ENCODE measurements at places on chromosomes 13 and 19.

- DNase-seq: peak; percentile 90
These were observed 12.9 kb upstream of the ZNF564 start for GRCh38 chr19:12564016-12564664.

DNA sequence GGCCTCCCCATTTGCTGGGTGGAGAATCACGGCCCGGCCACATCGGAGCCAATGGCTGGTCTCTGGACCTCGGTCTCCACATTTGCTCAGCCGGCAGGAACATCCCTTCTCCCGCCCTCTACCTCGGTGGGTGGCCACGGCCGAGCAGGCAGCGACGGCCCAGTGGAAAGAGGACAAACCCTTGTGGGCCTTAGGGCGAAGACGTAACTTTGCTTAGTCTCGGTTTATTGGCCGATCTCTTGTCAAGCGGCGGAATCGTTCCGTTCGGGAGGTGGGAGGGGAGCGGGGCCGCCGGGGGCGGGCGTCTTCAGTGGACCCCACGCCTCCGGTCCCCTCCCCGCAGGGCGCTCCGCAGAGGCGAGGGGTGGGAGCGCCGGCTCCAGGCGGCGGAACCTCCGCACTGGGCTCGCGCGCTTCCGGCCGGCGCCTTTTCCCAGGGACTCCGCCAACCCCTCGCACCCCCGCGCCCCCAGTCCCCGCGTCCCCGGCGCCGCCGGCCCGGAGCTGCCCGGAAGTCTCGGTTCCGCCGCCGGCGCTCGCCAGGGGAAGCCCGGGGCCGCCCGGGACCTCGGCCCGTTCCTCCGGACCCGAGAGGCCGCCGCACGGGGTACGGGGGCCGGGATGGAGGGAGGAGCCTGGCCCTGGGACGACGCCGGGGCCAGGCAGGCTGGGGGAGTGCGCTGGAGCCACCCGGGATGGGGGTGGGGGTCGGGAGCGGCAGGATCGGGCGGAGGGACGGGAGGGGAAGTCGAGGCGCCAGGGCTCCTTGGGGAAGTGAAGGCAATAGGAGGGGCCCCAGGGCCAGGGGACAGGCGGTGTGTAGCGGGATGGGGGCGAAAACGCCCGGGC lies at the start of gene ZNF580:
Gene ZNF580, plus strand, starts transcription at position 426 of the 849 bp plus-strand sequence. CDS start 1,507 bp downstream, outside the sequence.
- DNase-seq: peak; percentile 66

- no peak for DNase-seq
These were observed 5.7 kb upstream of the F10 start for GRCh38 chr13:113116871-113117271.

GRCh38 chr19:3383121-3383722 lies 16.8 kb downstream of the NFIC start:
- DNase-seq: no peak

DNA sequence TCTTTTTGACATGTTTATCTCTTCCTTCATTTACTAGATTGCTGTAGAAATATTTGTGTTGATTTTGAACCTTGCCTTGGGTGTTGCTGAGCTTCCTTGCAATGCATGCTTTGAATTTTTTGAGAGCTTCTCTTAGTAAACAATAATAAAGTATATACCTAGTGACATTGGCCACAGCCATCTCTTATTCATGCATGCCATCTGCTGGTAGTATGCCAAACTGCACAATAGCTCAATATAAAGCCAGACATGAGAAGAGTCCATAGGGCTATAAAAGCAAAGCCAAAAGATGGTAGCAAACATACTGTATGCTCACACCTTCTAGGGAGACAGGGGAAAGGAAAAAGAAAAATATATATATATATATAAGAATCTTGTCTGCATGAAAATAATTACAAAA lies 18.9 kb upstream of the ZSCAN5A start:
- peak; percentile 32 for DNase-seq

- no peak for DNase-seq
These were observed 518.5 kb downstream of the FGF9 start for GRCh38 chr13:22189176-22190048.

DNA sequence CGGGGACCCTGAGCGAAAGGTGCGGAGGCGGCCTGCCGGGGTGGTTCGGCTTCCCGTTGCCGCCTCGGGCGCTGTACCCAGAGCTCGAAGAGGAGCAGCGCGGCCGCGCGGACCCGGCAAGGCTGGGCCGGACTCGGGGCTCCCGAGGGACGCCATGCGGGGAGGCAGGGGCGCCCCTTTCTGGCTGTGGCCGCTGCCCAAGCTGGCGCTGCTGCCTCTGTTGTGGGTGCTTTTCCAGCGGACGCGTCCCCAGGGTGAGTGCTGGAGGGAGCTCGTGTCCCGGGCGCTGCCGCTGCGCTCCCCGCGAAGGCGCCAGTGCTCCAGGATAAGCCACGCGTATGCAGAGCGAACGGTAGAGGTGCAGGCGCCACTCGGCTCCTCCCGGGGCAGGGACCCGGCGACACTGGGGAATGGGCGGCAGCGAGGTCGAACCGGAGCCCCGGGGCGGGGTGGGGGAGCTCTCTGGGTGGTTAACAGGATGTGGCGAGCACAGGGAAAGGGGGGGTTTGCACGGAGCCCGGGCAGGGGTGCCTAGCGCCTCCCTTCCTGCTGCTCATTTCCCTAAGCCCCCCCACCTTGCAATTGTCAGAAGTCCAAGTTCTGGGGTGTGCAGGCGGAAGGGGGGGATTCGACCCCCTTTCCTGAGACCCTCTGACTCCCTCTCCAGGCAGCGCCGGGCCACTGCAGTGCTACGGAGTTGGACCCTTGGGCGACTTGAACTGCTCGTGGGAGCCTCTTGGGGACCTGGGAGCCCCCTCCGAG lies at the start of gene IL27RA:
Gene IL27RA, plus strand, starts transcription at position 44 of the 762 bp plus-strand sequence. Its CDS starts 111 bp downstream, at position 155.
- DNase-seq: peak; percentile 64

- no peak for DNase-seq
These were observed 25.2 kb upstream of the ZNF845 start for GRCh38 chr19:53308339-53308811.

DNA sequence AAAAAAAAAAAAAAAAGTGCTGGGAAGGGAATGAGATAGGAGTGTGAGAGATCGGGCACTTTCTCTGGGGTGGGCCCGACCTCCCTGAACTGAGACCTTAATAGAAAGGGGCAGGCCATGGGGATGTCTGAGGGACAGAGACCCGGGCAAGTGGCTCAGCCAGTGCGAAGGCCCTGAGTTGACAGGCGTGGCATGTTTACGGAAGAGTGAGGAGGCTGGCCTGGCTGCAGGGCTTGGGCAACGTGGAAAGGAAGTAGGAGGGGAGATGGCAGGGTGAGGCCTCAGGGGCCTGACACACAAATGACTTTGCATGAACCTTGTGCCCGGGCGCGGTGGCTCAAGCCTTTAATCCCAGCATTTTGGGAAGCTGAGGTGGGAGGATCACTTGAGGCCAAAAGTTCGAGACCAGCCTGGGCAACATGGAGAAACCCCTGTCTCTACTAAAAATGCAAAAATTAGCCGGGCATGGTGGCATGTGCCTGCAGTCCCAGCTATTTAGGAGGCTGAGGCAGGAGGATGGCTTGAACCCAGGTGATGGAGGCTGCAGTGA lies 13.9 kb downstream of the FCHO1 start:
- no peak for DNase-seq

GRCh38 chr19:387777-388176 lies 21.2 kb downstream of the C2CD4C start:
- DNase-seq: no peak

DNA sequence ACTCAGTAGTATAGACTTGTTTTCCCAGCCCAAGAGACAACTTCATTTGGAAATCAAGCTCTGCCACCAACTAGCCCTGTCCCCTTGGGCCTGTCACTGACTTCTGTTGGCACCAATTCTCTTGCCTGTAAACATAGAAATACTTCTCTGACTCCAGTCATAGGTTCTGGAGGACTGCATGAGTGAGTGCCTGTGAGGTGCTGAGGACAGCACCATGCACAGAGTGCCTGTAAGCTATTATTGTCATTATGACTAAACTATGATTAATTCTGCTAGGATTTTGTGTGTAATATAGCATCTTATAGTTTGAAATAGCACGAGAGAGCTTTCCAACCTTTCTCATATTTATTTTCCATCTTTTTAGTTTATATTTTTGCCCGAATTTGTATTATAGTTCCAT lies 247.9 kb downstream of the MYO16 start:
- DNase-seq: no peak

GRCh38 chr13:88436974-88437373 lies 765.8 kb downstream of the SLITRK5 start:
- no peak for DNase-seq

- DNase-seq: peak; percentile 55
These were observed 270.5 kb downstream of the GPC6 start for GRCh38 chr13:93496985-93497673.

GRCh38 chr13:36051082-36051481 lies 80.1 kb downstream of the DCLK1 start:
- DNase-seq: no peak

DNA sequence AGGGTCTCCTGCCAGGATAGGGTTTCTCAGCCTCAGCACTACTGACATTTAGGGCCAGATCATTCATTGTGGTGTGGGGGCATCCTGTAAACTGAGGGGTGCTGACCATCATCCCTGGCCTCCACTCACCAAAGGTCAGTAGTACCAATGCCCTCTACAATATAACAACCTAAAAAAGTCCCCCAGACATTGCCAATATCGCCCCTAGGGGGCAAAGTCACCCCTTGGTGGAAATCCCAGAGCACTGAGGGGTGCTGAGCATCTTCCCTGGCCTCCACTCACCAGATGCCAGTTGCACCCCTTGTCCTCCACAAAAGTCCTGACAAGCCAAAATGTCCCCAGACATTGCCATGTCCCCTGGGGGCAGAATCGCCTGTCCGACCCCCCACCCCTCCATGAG lies 21.6 kb downstream of the CPAMD8 start:
- no peak for DNase-seq

DNA sequence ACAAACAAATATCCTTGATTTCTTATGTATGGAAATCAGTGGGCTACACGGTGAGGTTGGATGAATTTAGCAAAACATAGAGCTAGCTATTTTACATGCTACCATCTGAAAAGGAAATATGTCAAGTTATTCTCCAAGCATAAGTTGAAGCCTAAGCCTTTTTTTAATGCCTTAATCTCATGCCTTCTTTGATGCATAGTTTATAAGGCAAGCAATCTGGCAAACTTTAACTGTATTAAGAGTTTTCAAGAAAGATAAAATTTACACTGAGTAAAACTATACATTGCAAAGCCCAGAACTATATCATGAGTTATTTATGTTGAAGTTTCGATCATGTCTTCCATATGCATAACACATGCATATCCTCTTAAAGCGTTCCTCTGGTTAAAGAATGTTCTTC lies 85.0 kb upstream of the ATXN8OS start:
- DNase-seq: no peak

- no peak for DNase-seq
These were observed 95.3 kb upstream of the SLC15A1 start for GRCh38 chr13:98847780-98848179.

DNA sequence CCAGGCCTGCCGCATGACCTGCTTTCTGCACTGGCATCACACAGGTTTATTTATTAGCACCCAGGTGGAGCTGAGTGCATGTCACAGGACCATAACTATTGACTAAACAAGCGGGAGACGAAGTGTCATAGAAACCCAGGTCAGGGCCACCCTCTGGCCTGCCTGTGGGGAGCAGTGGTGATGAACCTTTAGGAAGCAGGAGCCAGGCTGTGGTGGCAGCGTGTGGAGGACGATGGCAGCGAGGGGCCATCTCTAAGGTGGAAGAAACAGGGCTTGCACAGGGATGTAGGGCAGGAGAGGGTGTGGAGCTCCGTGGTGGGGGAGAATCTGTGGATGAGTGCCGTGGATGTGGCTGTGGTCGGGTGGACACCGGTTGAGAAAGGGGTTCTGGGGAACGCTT lies 275.3 kb downstream of the TEX29 start:
- no peak for DNase-seq

DNA sequence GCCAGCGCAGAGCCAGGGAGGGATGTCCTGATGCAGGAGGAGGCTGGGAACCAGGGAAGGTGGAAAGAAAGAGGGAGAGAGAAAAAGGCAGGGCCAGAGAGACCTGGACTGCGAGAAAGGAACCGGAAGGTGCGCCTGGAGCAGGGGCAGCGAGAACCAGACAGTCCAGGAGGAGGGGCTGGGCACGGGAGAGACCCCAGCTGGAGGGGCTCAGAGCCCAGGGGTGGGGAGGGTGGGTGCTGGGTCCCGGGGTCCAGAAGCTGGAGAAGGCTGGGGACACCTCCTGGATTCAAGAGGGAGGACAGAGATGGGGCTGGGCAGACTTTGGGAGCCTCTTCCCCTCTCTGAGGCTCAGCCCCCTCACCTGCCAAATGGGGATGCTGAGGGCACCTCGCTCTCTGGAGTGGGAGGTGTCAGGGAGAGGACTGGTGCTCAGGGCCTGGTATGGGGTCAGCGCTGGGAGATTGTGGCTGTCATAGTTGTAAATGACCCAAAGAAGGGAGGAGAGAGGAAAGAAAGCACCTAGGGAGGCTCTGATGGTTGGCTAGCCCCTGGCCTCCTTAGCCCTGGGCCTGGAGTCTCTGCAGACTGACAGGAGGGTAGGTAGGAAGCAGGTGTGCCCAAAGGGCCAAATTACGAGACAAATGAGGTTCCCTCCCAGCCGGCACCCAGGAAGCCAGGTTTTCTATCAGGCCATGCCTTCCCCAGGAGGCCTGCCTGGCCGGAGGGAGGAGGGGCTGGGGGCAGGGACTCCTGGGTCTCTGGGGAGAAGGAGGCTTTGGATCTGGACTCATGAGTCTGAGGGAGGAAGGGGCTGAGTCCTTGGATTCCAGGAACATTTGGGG lies 1.3 kb upstream of the SPACA6 start:
- no peak for DNase-seq

- DNase-seq: no peak
These were observed 15.6 kb downstream of the CCDC97 start for GRCh38 chr19:41325640-41325946.

GRCh38 chr19:3985643-3986259 lies 488 bp upstream of the EEF2 start:
- DNase-seq: no peak

GRCh38 chr19:14434543-14435319 lies 1.6 kb downstream of the PKN1 start:
- no peak for DNase-seq

DNA sequence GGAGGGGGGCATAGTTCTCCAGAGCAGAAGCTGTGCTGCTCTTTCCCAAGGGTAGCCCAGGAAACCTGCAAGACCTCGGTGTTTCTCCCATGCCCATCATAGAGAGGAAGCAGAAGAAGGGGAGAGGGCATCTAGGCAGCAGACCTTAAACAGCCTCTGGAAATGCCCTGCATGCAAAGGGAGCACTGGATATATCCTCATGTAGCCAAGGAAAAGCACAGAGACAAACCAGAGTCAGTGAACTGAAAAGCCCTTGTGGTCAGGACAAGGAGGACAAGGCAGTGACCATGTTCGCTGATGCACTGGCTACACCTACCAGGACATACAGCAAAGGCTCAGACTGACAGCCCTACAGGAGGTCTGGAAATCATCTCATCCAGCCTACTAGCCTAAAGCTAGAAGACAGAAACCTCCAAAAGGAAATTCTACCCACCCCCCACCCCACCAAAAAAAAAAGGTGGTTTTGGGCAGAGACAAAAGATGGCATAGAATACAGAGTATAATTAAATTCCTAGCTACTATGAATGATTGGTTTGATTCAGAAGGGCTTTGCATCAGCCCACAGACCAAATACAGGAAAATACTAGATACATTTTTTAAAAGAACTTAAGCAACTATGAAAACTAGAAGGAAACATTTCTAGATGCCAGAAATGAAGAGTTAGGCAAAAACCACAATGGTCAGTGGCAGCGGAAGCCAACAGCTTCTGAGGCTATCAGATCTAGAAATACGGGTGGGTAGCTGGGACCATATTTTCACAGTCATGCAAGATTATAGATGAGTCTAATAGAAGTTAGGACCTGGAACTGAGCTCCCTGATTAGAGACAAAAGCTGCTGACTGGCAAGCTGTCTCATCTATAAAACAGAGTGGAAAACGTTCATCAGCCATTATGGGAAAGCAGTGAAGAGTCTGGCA lies 4.4 kb upstream of the TBC1D4 start:
- DNase-seq: no peak

GRCh38 chr13:85638815-85639393 lies 160.3 kb downstream of the SLITRK6 start:
- DNase-seq: no peak
